Effector memory CD4-positive, alpha-beta T cell (primary cell): ENCODE measurements at places on chromosomes 4 and X.

GRCh38 chrX:151879856-151880255, 32.8 kb upstream of the MAGEA4 start:
- DNase-seq = no peak

- DNase-seq = no peak
These were observed 37.3 kb downstream of the SLIT2 start for GRCh38 chr4:20288846-20289512.

DNA sequence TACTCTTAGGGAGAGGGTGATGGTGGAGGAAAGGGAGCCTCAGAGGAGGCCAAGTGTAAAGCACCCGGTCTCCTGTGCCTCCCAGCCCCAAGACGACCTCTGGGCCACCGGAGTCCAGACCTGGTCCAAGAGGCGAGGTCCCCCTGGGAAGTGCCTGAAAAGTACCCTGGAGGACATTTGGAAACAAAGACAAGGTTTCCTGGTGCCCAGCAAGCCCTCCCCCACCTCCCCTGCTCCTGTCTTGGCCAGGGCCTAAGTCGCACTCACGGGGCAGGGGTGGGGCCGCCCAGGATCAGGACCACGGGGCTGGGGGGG, 532 bp upstream of the SH3BP2 start:
- DNase-seq = no peak

DNA sequence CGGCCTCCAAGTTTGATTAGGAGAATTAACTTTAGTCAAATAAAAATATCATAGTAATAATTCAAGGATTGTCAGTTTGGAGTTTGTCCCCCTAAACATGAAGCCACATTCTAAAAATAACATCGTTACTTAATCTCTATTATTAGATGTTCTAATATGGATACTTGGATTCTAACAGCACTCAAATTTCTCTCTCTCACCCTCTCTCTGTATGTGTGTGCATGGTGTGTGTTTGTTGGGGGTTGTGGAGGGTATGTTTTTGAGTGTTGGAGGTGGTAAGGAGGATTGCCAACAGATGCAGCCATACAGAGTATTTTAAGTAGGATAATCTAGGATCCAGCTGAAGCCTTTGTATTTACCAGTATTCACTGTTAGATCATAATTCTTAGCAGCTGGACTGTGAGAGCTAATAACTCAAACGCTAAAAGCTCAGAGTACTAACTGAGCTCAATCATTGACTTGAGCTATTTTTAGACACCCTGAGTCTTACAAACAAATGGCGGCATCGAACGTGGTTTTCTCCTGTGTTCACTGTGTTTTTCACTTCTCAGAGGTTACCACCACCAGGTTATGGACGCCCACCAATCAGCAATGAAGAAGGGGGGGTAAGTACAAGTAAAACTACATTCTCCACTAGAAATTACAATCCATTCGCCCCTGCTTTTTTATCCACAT, 8.8 kb downstream of the ENAM start:
- DNase-seq = no peak

DNA sequence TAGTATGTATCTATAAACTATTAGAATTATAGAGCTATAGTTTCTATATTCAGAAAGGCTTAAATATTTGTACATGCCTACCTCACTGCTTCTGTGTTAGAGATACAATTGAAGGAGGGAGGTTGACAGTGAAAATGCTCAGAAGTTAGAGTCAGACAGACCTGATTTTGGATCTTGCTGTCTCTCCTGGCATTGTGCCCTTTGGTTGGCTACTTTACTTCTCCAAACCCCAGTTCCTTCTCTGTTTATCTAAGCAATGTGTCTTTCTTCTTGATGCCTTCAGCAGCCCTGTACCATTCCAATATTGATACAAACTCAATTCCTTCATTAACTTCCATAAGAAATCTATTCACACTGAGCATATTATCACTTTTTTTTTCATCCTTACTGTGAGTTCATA, 28.7 kb downstream of the CCNG2 start:
- DNase-seq = no peak

- no peak for DNase-seq
These were observed 15.4 kb downstream of the CXCL2 start for GRCh38 chr4:74083546-74083945.

DNA sequence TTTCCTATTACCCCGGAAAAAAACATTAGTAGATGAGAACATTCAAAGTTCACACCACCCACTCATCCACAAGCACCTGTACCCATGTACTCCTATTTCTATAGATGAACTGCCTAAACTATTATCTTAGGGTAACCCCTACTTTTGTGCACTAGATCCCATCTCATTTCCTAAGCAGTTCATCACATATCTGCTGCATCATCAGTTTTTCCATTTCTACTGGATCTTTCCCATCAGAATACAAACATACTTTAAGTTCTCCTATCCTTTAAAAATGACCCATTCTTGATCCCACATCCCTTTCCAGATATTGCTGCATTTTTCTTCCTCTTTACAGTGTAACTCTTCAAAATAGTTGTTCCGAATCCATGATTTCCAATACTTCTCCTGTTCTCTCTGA, 81.0 kb downstream of the PRSS12 start:
- no peak for DNase-seq

DNA sequence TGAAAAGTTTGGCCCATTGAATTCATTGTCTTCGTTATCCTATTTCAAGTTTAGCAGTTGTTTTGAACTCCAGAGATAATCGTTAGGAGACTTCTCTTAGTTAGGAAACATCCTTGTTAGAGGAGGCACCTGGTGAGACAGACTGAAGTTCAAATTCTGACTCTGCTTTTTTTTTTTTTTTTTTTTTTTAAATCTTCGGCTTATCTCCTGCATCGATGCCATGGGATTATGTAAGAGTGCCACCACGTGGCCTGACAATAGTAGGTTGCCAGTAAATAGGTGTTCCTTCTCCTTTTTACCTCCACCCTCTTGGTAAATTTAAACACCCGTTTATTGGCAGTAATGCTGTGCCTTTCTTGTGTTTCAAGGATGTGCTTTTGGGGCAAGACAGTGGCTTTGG, 149.3 kb downstream of the SOWAHB start:
- no peak for DNase-seq

- DNase-seq = no peak
These were observed 245.6 kb downstream of the TRAM1L1 start for GRCh38 chr4:116839826-116840225.

DNA sequence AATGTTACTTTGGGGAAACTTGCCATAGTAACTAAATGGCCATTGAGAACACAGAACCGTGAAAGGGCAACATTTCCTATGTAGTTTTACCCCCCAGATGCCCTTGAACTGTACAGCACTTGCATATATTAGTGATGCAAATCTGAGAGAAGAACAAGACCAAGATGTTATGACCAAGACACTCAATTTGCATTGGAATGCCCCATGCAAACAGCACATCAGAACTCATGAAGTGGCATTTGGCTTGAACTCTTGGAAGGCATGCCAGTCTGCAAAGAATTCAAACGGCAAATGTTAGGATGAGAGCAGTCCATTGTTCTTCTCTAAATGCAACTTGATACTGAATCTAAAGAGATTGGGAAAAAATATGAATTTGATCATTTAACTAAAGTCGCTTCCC, 139.4 kb upstream of the CXorf66 start:
- DNase-seq = no peak

DNA sequence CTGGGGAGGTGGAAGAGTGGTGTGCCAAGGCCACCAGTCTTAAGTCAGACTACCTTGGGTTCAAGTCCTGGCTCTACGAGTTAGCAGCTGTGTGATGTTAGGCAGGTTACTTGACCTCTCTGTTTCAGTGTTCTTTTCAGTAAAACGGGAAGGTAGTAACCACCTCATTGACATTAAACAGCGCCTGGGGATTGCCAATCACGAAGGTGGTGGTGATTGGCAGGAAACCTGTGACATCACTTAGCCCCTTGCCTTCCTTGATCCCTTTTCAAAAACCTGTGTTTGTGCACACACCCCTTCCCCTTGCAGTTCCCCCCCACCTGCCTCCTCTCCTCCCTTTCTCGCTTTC, 7.6 kb downstream of the KLF3 start:
- no peak for DNase-seq

- no peak for DNase-seq
These were observed 759.2 kb downstream of the DMD start for GRCh38 chrX:32451954-32452695.

GRCh38 chr4:150264595-150265161, 186.4 kb downstream of the DCLK2 start:
- DNase-seq = no peak

DNA sequence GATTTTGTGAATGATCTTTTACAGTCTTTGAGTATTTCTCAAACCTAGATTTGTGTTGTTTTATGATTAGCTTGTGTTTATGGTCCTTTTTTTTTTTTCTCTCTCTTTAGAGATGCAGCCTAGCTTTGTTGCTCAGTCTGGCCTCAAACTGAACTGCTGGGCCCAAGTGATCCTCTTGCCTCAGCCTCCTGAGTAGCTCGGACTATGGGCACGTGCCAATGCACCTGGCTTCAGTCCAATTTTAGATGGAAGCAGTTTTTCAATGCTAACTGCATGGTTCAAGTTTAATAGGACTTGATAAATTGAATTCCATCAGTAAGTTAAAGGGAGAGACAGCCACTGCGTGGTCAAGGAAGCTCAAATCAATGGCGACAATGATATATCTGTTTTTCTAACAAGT, 3.8 kb upstream of the FGG start:
- no peak for DNase-seq

DNA sequence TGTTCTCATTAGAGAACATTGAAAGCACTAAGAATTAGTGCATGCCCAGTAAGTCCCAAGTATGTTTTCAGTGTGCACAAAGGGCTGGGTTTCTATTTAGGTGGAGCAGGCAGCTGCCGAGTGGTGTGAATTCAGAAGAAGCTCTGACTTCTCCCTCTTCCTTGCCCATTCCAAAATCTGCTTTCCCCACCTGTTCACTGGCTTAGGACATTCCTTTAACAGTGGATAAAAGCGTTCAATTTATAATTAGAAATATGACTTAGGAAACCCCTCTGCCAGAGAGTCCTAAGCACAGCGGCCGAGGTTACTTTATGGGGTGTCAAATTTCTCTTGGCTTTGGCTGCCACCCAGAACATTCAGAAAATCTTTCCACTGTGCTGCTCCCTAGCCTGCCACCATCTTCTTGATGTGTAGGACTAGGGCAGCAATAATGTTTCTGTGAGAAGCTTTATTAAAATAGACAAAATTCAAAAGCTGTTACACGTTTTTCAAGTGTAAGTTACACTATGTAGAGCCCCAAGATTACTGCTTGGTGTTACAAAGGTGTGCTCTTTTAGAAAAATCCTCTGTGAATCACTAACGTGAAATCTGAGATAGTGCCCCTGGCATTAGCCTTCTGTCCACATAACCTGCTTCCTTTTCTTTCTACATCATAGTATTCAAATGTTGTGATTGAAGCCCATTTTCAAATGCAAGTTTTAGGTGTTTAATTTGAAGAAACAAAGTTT, 191.6 kb upstream of the ANKRD50 start:
- DNase-seq = no peak

GRCh38 chrX:7242613-7243012, 94.7 kb upstream of the PUDP start:
- DNase-seq = no peak

GRCh38 chr4:137389911-137390520, 142.3 kb downstream of the PCDH18 start:
- DNase-seq = no peak

- DNase-seq = no peak
These were observed 1.5 kb upstream of the PLAC1 start for GRCh38 chrX:134659761-134660160.

GRCh38 chr4:152011469-152011868, 250.7 kb upstream of the GATB start:
- no peak for DNase-seq

GRCh38 chr4:108556588-108557200, 63.7 kb upstream of the RPL34 start:
- no peak for DNase-seq

GRCh38 chr4:23828020-23828715, 61.7 kb downstream of the PPARGC1A start:
- no peak for DNase-seq

DNA sequence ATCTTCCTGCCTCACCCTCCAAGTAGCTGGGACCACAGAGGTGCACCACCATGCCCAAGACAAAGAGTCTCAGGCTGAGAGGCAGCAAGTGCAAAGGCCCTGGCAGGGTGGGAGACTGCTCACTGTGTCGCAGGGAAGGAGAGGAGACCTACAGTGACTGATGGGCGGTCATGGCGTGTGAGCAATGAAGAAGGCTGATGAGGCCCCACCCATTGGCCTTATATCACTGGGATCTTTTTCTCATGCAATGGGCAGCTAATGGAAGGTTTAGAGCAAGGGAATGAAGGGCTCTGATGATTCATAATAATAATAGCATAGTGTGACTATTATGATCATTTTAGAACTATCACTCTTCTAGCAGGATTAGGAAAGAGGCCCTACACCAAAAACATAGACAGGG, 20.9 kb downstream of the FAM9C start:
- no peak for DNase-seq

GRCh38 chr4:169015186-169015623, 5.2 kb upstream of the CBR4 start:
- no peak for DNase-seq

DNA sequence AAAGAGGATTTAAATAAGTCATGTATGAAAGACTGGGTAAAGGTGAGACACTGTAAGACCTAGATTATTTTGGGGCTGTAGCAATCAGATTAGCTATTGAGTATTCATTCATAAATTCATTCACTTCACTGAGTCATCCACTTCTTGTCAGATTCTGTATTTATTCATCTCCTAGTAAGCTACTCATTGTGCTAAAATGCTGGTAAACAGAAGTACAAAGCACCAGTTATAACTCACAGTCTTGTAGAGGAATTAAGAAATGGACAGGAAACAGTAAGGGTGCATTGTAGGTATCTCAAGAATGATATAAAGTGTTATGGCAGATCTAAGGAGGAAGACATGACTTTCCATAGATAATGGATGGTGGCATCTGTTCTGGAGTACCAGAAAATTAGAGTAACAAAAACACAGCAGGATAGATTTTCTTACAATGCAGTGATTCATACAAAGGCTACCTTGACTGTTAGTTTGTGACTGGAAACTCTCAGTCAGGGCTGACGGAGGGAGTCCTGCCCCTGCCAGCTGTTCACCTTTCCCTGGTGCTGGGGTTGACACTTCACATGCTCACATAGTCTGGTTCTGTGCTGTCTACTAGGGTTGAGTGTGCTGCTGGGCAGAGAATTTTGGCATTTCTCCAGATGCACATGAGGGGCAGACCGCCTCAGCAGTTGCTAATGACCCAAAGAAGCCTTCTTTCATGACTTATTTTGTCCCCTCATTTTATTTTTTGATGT, 26.5 kb upstream of the HAND2 start:
- no peak for DNase-seq

GRCh38 chr4:43348591-43348990, 456.1 kb downstream of the GRXCR1 start:
- no peak for DNase-seq

- no peak for DNase-seq
These were observed 514.4 kb downstream of the RPA4 start for GRCh38 chrX:97398030-97398551.

- no peak for DNase-seq
These were observed 136.2 kb downstream of the CFAP299 start for GRCh38 chr4:80471756-80472155.

GRCh38 chr4:140028676-140029517, 125.1 kb downstream of the MAML3 start:
- no peak for DNase-seq

GRCh38 chr4:80307774-80308465, 27.6 kb upstream of the CFAP299 start:
- DNase-seq = no peak
